ENCODE measurements at places on chromosomes 12 and 14. TPM values are rescaled to one million over a fixed set of nuclear protein-coding genes. Genes with fewer than 3 reads are reported as not detected.

CLEC4C gene
- under 0.01 TPM for total RNA-seq

LGR5 gene
- under 0.01 TPM for total RNA-seq

BEST3 gene
- total RNA-seq, result 0.27 TPM

CCDC88C gene
- total RNA-seq, result 77.3 TPM

PTGDR gene
- total RNA-seq, result 0.27 TPM

TEX52 gene
- under 0.01 TPM for total RNA-seq

DAO gene
- not detected for total RNA-seq

SLC5A8 gene
- not detected for total RNA-seq

CELA1 gene
- not detected for total RNA-seq

GPR135 gene
- total RNA-seq, result 3.0 TPM

TAS2R7 gene
- not detected for total RNA-seq

ACRBP gene
- total RNA-seq, result 15.9 TPM

AEBP2 gene
- total RNA-seq, result 15.6 TPM

C12orf56 gene
- total RNA-seq, result not detected

INHBE gene
- total RNA-seq, result not detected

FBXO34 gene
- 19.4 TPM for total RNA-seq

ST8SIA1 gene
- 0.54 TPM for total RNA-seq

E2F7 gene
- total RNA-seq, result 0.27 TPM

LAG3 gene
- 12.1 TPM for total RNA-seq

PKP2 gene
- total RNA-seq, result 5.9 TPM

RNF212B gene
- total RNA-seq, result not detected

BAZ1A gene
- total RNA-seq, result 14.3 TPM

TSHR gene
- not detected for total RNA-seq

OAS2 gene
- total RNA-seq, result 34.7 TPM

DIO2 gene
- total RNA-seq, result under 0.01 TPM

KRT82 gene
- total RNA-seq, result not detected

LMNTD1 gene
- not detected for total RNA-seq

SIRT4 gene
- total RNA-seq, result 1.1 TPM

TAS2R19 gene
- 5.4 TPM for total RNA-seq

KLRB1 gene
- under 0.01 TPM for total RNA-seq

SFSWAP gene
- 81.1 TPM for total RNA-seq

P2RX2 gene
- total RNA-seq, result not detected

YY1 gene
- 58.2 TPM for total RNA-seq

RILPL2 gene
- 9.4 TPM for total RNA-seq

PLEKHD1 gene
- under 0.01 TPM for total RNA-seq

COPZ1 gene
- 65.7 TPM for total RNA-seq

FIGNL2 gene
- 0.81 TPM for total RNA-seq

FGD4 gene
- 3.2 TPM for total RNA-seq

CYP27B1 gene
- 3.2 TPM for total RNA-seq

DCTN2 gene
- total RNA-seq, result 117 TPM

FGF6 gene
- not detected for total RNA-seq

KLRC2 gene
- under 0.01 TPM for total RNA-seq

WDHD1 gene
- 5.9 TPM for total RNA-seq

CCDC198 gene
- total RNA-seq, result not detected

CCDC38 gene
- total RNA-seq, result under 0.01 TPM

ANKS1B gene
- total RNA-seq, result not detected

MIP gene
- total RNA-seq, result under 0.01 TPM

ZFHX2 gene
- 0.81 TPM for total RNA-seq

RTL1 gene
- total RNA-seq, result not detected

PRH2 gene
- not detected for total RNA-seq

NRIP2 gene
- total RNA-seq, result not detected

SUOX gene
- total RNA-seq, result 47.1 TPM

CD163L1 gene
- total RNA-seq, result under 0.01 TPM

NDUFB1 gene
- total RNA-seq, result 45.2 TPM

OR9K2 gene
- total RNA-seq, result not detected

CAPZA3 gene
- not detected for total RNA-seq

All from hematopoietic multipotent progenitor cell (in vitro differentiated cells).